ENCODE measurements at places on chromosomes 1 and 21. TPM values are rescaled to one million over a fixed set of nuclear protein-coding genes. Genes with fewer than 3 reads are reported as not detected.

DNA sequence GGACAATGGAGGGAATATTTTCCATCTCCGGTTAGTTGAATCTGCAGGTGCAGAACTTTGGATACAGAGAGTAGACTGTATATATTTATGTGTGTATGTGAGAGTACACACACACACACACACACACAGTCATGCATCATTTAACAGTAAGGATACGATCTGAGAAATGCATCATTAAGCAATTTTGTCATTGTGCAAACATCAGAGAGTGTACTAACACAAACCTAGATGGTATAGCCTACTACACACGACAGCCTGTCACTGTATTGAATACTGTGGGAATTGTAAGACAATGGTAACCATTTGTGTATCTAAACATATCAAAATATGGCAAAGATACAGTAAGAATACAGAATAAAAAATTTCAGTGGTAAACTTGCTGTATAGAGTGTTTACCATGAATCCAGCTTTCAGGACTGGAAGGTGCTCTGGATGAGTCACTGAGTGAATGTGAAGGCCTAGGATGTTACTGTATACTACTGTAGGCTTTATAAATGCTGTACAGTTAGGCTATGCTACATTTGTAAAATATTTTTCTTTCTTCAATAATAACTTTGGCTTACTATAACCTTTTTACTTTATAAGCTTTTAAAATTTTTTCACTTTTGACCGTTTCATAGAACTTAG lies 138.5 kb downstream of the ZZZ3 start:
- DNase-seq, result no peak

DNA sequence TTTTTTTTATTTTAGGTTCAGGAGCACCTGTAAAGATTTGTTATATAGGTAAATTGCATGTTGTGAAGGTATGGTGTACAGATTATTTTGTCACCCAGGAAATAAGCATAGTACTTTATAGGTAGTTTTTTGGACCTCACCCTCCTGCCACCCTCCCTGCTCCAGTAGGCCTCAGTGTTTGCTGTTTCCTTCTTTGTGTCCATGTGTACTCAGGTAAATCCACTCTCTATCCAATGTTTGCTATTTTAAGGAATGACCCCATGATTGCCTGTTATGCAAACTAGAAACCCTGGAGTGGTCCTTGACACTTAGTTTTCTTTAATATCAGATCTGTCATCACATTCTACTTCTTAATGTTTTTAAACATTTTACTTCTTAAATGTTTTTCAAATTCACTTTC lies 33.9 kb downstream of the LHX9 start:
- DNase-seq, result no peak

The GBP6 gene
- 2.8 TPM for total RNA-seq

DNA sequence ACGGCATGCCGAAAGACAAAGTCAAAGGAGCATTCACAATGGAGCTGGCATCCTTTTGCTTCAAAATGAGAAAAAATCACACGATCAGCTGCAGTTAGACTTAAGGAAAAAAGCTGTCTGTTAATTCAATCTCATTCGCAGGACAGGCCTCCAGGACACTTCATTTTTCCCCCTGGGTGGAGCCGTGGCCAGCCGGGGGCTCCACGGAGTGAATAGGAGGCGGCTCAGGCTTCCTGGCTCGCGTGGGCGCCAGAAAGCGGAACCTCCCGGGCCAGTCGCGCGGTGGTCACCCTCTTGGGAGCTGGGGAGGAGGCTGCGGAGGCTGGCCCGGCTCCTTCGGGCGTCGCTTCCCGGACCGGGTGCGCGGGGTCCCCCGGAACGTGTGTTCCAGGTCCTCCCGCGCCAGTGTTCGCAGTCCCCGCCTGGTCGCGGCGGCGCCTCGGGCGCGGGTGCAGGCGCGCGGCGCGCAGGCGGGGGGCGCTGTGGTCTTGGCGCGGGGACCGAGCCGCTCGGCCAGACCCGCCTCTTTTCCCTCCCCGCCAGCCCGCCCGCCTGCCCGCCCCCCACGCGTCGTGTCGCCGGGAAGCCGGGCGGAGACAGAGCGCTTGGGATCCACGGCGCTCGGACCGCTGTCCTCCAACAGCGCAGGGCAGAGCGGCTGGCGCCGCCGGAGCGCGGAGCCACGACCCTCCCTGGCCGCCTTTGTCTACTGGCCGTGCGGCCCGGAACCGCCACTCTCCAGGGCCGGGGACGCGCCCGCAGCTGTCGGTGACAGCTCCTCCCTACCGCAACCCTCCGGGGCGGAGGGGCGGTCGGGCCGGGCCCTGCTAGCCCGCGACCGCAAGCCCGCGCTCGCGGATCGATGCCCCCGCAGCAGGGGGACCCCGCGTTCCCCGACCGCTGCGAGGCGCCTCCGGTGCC lies at the start of gene RHOU:
Gene RHOU, plus strand, starts transcription at position 599 of the 921 bp plus-strand sequence. Its CDS starts 264 bp downstream, at position 863.
- DNase-seq, result peak; percentile 63

GRCh38 chr1:214850432-214851050 lies 232.0 kb upstream of the KCNK2 start:
- DNase-seq, result no peak

DNA sequence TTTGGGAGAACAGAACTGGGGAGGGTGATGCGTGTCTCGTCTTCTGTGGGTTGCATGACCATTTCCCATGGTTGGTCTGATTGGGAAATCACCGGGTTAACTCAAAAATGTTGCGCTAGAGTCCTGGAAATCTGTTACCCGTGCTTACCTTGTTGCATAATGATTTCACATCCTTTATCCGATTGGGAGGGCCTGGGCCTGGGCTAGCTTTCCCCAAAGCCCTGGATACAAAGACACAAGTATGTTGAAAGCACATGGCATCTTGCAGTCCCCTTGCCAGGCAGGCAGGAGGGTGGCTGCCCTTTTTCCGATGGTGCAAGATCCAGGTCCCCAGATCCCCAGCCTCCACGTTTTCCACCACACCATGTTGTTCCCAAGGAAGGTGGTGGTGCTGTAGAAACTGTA lies 582 bp downstream of the TRPM2 start:
- no peak for DNase-seq

The FALEC gene
- not detected for total RNA-seq

GRCh38 chr1:77308889-77309621 lies 27.2 kb downstream of the AK5 start:
- no peak for DNase-seq

GRCh38 chr1:3316340-3316943 lies 138.0 kb upstream of the ARHGEF16 start:
- no peak for DNase-seq

GRCh38 chr1:3012456-3013291 lies 8.6 kb upstream of the ACTRT2 start:
- DNase-seq, result peak; percentile 64

DNA sequence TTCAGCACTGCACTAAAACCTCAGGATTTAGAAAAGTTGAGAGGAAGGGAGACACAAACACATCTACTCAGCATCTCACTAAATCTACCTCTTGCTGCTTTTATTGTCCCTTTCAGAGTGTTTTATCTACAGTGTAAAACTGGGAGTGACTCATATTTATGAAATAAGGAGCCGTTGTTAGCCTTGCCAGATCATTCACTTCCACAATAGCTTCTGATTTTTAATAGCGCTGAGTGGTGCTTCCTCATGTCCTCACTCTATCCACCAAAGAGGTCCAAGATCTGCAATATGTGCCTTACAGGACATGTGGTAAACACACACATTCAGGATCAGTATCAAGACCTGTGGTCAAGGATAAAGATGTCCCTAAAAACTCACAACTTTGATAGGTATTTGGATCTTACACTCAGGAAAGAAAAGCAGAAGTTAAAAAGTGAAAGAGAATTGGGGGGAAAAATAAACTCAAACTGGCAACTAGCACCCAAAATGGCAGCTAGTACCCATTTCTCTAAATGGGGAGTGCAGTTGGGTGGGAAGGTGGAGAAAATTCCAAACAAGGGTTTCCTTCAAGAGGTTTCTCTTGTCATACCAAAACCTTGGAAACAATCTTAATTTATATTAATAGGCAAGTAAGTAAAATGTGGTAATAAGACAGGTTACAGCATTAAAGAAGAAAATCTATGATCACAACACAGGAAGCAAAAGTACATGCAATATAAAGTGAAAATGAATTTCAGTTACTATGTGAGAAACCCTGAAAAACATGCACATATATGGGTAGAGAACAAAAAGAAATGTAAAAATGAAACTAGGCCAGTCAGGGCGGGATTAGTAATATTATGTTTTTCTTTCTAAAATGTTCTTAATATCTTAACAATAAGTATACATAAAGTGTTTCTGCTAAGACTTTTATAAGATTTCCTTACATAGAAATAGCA lies 15.9 kb downstream of the DUSP10 start:
- DNase-seq, result no peak

Measured in activated T-cell treated with anti-CD3 and anti-CD28 coated beads, Interleukin-2, amount 50 U/mL, for 72 hours (primary cell).